ENCODE measurements at places on chromosomes 3 and 15.
A peak's percentile ranks its signal among the peaks of the same experiment; 100 is the strongest.

- DNase-seq = peak; percentile 74
Observed at GRCh38 chr3:59559721-59560435, 510.1 kb upstream of the CFAP20DC start.

GRCh38 chr3:21752749-21753347, 1.8 kb upstream of the ZNF385D start:
- no peak for DNase-seq

DNA sequence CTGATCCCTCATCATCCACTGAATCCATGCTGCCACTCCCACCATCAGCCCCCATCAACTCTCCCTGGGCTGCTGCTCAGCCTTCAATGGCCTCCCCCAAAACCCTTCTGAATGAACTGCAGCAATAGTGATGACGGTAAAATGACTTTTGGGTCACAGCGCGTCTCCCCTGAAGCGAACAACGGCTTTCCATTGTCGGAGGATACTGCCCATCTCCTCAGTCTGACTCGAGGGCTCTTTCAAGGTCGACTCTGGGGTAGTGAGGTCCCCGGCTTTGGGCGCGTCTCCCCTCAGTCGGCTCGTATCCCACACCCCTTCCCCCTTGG, 57.2 kb upstream of the ZBTB38 start:
- DNase-seq = no peak

DNA sequence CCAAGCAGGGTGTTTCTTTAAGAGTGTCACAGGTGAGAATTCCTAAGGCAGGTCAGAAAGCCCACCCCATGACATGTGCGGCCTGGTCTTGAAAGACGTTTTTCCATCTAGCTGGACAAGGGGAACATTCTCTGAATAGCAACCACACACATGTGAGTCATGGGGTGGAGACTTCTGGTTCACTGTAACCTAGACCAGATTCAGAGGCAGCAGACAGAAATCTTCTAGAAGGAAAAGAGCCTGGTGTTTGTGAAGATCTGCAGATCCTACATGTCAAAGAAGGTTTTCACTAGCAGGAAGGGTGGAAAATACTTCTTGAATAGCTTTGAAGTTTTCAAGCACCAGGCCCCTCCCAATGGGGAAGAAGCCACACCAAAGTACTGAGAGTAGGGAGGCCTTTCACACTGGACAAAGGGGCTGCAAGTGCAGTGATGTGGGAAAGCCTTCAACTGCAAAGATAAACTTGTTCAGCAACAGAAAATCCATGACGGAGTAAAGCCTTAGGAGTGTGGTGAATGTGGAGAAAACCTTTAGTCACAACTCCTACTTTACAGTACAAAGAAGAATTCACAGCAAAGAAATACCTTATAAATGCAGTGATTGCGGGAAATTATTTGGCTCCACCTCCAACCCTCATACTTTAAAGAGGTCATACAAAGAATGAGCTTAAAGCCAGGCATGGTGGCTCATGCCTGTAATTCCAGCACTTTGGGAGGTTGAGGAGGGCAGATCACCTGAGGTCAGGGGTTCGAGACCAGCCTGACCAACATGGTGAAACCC, 17.6 kb downstream of the ADAM10 start:
- DNase-seq = no peak

DNA sequence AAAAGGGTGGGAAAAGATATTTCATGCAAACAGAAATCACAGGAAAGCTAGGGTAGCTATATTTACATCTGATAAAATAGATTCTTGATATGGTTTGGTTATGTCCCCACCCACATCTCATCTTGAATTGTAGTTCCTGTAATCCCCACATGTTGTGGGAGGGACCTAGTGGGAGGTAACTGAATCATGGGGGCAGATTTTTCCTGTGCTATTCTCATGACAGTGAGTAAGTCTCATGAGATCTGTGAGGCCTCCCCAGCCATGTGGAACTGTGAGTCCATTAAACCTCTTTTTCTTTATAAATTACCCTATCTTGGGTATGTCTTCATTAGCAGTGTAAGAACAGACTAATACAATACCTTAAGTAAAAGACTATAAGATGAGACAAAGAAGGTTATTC, 558.1 kb downstream of the RSL24D1 start:
- DNase-seq = no peak

- no peak for DNase-seq
Observed at GRCh38 chr3:170670504-170670903, 84.6 kb upstream of the SLC7A14 start.

DNA sequence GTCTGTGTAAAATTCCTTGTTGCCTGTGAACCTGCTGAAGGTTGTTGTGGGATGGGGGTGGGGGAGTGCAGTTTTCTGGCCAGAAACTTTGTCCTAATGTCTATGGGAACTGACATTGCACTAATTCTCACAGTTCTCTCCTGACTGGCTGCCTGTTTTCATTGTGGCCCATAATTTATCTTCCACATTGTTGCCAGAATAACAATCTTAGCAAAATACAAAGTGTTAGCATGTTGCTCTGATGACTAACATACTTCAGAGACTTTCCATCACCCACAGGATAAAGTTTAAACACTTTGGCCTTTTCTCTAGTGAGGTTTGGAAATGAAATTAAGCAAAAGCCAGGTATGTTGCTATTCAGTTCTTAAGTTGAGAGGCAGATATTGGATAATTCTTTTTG, 81.4 kb upstream of the TBC1D5 start:
- no peak for DNase-seq

DNA sequence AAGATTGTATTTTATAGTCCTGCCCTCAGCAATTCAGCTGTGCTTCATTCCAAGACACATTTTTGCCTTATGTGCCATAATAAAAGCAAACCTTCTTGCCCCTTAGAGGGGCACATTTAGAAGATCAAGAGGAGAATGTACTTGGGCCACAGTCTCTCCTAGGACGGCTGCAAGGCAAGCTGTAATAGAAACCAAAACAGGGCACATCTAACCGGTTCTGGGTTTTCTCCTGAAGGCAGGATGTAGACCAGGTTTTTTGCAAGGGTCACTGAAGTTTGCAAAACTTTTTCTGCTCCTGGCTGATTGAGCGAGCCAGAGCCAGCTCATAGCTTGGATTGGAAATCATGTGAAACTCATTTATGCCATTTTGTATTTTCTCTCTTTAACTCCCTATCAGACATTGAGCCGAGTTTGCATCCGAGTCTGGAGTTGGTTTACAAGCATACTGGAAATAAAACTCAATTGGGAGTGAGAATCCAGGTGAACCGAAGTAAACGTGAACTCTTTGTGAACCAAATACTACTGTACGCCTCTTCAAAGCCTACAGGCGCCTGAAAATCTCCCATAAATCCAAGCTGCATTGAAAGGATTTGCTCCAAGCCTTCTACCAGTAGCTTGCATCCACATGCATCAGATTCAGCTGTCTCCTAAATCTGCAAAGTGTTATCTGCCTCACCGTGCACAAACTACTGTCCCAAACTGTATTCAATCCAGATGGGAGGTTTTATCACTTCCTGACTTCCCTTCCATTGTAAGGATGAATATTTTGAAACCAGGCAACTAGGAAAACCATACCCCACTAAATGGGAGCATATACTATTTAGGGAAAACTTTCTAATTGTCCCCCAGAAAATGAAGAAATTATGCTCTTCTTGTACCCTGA, 60.9 kb upstream of the TSC22D2 start:
- DNase-seq = no peak

DNA sequence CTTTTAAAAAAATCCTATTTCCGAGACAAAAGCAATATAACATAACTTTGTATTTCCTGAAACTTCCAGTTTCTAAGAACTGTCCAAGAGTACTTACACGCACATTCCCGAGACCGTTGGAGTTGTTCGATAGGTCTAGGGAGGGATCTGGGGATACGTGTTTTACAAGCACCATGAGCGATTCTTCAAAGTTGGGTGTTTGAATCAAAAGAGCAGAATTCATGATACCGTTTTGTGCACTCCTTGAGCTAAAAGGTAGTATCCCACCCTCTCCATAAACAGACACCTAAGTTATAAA, 700 bp upstream of the EDEM1 start:
- no peak for DNase-seq

GRCh38 chr3:4948395-4948794, 30.8 kb upstream of the BHLHE40 start:
- DNase-seq = no peak

- DNase-seq = no peak
Observed at GRCh38 chr3:50459785-50460184, 43.6 kb downstream of the CACNA2D2 start.

GRCh38 chr3:133986311-133986710, 43.4 kb downstream of the SLCO2A1 start:
- DNase-seq = no peak

DNA sequence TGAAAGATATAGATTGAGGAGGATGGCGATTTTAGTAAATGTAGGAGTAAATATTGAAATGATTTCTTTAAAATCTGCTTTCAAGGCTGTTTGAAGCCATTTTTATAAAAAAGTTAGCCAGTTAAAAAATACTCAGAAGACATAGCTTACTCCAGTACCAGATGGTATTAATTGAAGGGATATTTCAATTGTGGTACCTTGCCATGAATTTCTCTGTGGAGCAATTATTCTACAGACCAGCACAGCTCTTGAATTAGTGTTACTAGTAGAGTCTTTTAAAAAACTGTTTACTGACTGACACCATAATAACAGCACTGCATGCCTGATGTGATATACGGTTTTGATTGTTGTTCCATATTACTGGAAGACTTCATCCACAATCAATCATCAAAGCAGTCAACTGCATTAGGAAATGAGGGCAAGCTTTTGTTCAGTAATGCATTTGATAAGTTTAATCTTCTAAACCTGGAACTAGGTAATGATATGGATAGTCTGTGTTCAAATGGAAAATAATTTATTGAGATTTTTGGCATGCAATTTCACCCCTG, 106.4 kb downstream of the MFSD1 start:
- no peak for DNase-seq

- DNase-seq = peak; percentile 74
Observed at GRCh38 chr3:46947981-46948791, 28.4 kb downstream of the CCDC12 start.

- DNase-seq = no peak
Observed at GRCh38 chr3:119211803-119212202, 28.9 kb downstream of the B4GALT4 start.

DNA sequence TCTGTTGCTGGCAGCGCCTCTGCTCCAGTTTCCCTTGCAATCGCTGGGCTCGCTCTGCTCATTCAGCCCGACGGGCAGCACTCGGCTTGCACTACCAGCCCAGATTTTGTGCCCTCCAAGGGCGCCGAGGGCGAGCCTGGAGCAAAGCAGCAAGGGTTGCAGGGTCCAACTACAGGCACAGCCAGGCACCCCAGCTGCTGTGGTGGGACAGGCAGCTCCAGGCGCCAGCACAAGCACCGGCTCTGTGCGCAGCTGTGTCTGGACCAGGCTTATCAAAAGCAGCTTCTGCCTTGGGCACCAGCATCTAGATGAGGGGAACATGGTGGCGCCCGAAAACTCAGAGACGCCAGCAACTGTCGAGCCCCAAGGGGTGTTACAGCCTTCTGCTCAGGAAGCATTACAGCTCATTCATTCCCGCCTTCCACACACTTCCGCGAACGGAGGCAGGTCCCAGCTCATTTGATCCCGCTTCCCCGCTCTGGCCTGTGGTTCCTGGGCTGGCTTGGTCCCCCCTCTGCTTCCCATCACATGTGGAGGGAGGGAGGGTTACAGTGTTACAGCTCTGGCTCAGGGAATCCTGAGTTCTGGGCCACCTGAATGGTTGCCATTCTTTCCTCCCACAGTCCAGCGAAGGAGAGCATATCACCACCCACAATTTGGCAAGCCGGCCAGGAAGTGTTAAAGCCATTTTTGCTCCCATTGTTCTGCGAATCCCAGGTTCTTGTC, 409.9 kb upstream of the ALCAM start:
- DNase-seq = no peak

- peak; percentile 92 for DNase-seq
Observed at GRCh38 chr15:63600616-63601025, 3.4 kb downstream of the FBXL22 start.

GRCh38 chr15:77565378-77565915, 67.3 kb downstream of the LINGO1 start:
- no peak for DNase-seq

- DNase-seq = no peak
Observed at GRCh38 chr3:129616291-129616690, 9.8 kb upstream of the PLXND1 start.

DNA sequence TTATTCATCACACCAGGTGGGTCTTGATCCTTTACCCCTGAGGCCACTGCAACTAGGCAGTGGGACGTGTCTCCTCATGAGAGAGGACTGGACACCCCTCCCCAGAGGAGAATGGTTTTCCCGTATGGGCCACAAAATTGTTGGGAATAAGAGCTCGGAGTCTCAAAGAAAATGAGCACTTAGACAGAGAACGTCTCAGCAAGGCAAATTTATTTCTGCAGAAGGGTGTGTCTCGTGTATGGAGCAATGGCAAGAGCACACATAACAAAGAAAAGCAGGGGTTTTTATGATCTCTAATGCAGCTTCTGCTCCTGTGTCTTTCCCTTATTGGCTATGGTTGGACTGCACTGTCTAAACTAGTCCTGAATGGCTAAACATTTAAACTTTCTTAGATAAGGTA, 803.5 kb downstream of the PLOD2 start:
- DNase-seq = no peak

GRCh38 chr3:66342717-66343356, 122.0 kb downstream of the SLC25A26 start:
- DNase-seq = no peak

DNA sequence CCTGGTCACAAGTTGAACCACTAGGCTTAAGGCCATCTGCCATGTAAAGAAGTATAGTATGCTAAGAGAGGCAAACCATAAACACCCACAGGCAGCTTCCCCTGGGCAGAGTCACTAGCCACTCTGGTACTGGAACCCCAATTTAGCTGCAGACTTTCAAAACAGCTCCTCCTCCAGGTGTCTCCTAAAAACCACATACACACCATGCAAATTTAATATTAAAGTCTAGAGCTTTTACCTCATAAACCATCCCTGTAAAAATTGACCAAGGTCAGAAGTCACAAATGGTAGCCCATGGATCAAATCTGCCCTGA, 99.1 kb upstream of the STT3B start:
- no peak for DNase-seq

DNA sequence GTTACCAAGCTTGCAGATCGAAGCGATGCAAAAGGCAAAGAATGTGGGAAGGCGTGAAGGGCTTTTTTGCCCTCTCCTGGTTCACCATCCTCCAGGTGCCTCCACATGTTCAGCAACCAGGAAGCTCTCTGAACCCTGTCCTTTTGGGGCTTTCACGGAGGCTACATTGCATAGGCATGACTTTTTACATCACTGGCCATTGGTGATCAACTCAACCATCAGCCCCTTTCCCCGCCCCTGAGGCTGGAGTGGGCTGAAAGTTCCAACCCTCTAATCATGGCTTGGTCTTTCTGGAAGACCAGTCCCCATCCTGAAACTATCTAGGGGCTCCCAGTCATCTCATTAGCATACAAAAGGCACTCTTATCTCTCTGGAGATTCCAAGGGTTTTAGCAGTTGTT, 52.6 kb downstream of the UACA start:
- DNase-seq = no peak

- no peak for DNase-seq
Observed at GRCh38 chr3:106566277-106566676, 697.5 kb upstream of the CBLB start.

DNA sequence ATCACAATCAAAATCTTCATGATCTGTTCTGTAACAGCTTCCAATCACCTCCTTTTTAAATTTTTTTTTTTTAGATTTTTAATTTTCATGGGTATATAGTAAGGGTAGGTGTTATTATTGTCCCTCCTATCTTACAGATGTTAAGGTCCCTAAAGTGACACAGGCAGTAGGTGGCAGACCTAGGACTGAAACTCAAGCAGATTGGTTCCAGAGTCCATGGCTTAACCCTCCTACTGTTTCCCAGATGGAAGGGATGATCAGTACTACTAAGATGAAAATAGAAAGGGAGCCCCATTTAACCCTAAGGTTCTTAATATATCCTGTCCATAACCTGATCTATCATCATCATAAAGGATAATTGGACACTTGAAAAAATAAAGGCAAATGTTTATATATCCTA, 57.1 kb downstream of the CHAC1 start:
- DNase-seq = no peak
